ENCODE measurements at places on chromosomes 1 and 21.

DNA sequence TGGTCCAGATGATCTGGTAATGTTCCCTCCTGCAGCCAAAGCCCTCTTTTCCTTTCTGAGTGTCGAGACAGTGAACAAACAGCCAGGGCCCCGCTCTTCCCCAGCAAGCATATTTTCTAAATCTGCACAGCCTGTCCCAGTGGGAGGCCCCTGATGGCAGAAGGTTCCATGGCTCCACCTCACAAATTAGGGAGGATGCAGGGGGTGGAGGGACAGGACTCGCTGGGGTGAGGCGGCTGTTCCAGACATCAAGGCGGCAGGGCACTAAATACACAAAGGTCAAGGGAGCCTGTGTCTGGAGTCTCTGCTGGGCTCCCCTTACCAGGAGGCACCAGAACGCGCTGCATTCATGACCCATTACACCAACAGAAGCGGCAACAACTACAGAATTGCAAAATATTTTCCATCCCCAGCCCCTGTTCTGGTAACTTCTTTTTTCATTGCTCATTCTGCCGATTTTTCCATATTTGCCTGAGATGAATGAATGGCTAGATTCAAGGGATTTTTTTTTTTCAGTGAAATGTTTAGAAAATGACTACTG is 27.0 kb upstream of the PRELP start:
- H3K4me3 ChIP-seq, result no peak overlapping the region
- no peak for DNase-seq
- peak overlapping the region; percentile 88 for H3K27ac ChIP-seq
- H3K4me1 ChIP-seq, result peaks cover 36% of the 10 kb centered on the region
- H3K27me3 ChIP-seq, result no peaks in the 10 kb centered on the region

- H3K36me3 ChIP-seq, result no peaks in the 10 kb centered on the region
- H3K27ac ChIP-seq, result peak overlapping the region; percentile 84
- no peak overlapping the region for H3K4me3 ChIP-seq
Measured at GRCh38 chr1:94093996-94094395, 27.0 kb downstream of the ABCA4 start.

DNA sequence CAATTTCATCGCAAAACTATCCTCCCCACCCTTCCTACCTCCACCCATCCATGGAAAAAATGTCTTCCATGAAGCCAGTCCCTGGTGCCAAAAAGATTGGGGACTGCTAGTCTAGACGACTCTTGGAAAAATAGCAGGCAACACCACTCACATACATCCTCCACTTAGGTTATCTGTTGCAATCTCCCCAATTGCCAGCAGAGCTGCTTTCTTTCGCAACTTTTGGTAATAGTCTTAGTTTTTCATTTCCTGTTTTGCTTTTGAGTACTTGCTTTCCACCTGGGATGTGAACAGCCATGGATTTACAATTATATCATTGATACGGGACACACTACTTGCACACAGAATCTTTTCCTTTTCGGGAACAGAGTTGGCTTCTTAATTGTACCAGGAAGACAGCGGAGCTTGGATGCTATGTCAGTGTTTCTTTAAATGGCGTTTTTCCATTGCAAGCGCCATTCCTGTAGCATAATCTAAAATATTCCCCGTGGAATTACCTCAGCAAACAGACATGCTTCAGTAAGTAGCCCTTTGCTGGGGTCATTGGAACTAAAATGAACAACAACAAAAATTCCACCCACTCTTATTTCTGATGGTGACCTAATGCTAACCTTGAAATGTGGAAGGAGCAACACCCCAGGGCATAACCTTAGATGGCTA is 183.3 kb upstream of the ADGRL2 start:
- DNase-seq, result no peak
- H3K4me1 ChIP-seq, result no peaks in the 10 kb centered on the region
- H3K4me3 ChIP-seq, result no peak overlapping the region
- no peak overlapping the region for H3K27ac ChIP-seq
- H3K36me3 ChIP-seq, result no peaks in the 10 kb centered on the region

- H3K27me3 ChIP-seq, result no peaks in the 10 kb centered on the region
- DNase-seq, result no peak
- no peaks in the 10 kb centered on the region for H3K36me3 ChIP-seq
Measured at GRCh38 chr21:42300045-42300583, 15.1 kb downstream of the TFF3 start.

DNA sequence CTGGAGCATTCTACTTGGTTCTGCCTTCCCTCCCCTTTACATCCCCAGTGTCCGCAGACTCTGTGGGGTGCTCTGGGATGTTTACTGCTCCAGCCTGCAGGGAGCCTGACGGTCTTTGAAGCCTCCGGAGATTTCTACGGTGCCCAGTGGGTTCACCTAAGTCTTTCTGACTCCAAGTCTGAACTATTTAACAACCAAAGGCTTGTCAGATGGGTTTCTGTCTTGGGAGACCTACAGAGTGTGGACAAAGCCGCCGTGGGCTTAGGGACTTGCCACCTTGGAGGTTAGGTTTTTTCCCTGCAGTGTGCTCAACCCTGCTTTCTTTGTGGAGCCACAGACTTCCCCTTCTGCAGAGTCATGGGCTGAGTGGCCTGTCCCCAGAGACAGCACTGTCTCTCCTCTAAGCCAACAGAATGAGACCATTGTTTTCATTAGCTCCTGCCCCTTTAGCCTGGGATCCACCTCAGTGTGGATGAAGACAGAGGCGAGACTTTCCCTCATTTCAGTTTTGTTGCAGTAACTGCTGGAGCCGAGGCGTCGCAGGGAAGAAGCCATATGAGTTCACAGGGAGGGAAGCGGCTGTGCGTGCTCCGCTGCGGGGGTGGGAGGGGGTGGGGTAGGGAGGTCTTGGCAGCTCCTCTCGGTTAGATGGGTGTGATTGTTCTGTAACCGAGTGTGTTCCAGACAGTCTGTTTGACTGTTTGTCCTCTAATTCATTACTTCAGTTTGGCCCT is 120.7 kb downstream of the CNIH3 start:
- peaks cover 27% of the 10 kb centered on the region for H3K4me1 ChIP-seq
- H3K36me3 ChIP-seq, result no peaks in the 10 kb centered on the region
- DNase-seq, result no peak
- H3K27me3 ChIP-seq, result no peaks in the 10 kb centered on the region
- peak overlapping the region; percentile 59 for H3K27ac ChIP-seq
